GM12892 (cell line): ENCODE measurements at places on chromosomes 12 and 14.

- DNase-seq, result no peak
Observed at GRCh38 chr14:56273951-56274350, 155.7 kb downstream of the PELI2 start.

DNA sequence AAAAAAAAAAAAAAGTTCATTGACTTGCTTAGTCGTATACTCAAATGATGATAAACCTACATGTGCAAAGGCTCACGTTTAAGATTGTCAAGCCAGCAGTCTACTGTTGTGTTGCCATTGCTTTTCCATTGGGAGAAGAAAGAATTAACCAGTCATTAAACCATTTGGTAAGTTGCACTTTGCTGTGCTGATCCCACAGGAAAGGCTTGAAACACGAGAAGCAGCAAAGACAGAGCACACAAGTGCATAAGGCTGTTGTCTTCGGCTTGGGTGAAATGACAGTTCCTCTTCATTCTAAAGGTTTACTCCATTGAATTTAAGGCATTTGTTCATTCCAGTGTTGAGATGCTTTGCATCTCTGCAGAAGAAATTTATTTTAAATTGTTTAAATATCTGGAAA lies 50.1 kb downstream of the ZC3H14 start:
- no peak for DNase-seq

DNA sequence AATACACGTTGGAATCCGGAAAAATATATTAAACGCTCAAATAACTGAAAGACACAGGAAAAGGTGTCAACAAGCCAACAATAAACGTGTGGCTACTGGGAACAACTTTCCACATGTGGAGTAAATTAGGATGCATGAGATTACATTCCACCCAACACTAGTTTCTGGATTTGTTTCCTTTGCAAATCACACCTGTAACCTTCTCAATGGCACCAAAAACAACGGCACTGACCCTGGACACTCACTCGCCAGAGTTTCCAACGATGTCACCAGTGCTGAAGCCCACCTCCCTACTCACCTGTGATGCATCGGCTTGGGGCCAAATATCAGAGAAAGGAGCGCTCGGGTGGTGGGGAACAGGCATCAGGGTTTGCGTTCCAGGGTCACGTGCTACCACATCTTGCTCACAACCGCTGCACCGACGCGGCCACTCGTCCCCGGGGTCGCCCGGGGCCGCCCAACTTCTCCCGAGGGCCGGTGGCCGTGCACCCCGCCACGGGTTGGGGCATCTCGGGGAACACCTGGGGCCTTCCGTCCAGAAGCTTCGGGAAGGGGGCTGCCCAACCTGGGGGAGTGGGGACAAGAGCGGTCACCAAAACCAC lies 629 bp downstream of the PRDM4 start:
- no peak for DNase-seq

GRCh38 chr14:71804992-71805391 lies 127.2 kb upstream of the RGS6 start:
- no peak for DNase-seq

DNA sequence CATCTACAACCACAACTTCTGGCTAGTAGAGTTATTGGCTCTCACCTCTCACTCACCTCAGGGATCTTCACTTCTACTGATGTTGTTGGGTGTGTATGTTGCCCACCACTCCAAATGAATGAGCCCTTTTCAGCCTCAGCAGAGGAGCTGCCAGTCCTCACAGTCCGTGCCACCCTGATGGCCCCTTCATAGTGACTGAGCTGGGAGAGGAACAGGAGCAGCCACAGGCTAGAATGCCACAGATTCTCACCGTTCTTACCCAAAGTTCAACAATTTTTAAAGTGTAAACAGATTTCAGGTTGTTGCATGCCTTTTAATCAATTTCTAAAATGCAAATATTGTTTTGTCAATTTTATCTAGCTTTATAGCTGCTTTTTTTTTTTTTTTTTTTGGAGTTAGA lies 74.5 kb upstream of the DNM1L start:
- DNase-seq, result no peak
